Cardiac atrium fibroblast (primary cell): ENCODE measurements at places on chromosomes 12 and 14. TPM values are rescaled to one million over a fixed set of nuclear protein-coding genes. Genes with fewer than 3 reads are reported as not detected.

The DNAJC22 gene
- total RNA-seq, result 0.72 and 1.5 TPM in 2 replicates

The SLC8B1 gene
- 9.4 and 9.7 TPM in 2 replicates for total RNA-seq

The CLEC1B gene
- not detected in 2 replicates for total RNA-seq

The LRP6 gene
- total RNA-seq, result 8.7 and 22.7 TPM in 2 replicates

The NGB gene
- total RNA-seq, result not detected in 2 replicates

The NKX2-1 gene
- not detected in 2 replicates for total RNA-seq

The SMOC1 gene
- total RNA-seq, result 2.3 TPM in 1 of 2 replicates, not detected in the other

The CACNA1C gene
- total RNA-seq, result under 0.01 and 0.16 TPM in 2 replicates

The DEPDC4 gene
- total RNA-seq, result not detected in 2 replicates

The TDP1 gene
- 8.6 and 14.1 TPM in 2 replicates for total RNA-seq

The AICDA gene
- not detected in 2 replicates for total RNA-seq

The NINJ2 gene
- total RNA-seq, result 0.49 TPM in 1 of 2 replicates, not detected in the other

The TAS2R43 gene
- not detected in 2 replicates for total RNA-seq

The RPGRIP1 gene
- total RNA-seq, result not detected in 2 replicates

The BDKRB2 gene
- total RNA-seq, result 0.18 and 0.32 TPM in 2 replicates

The C1S gene
- total RNA-seq, result 143 and 352 TPM in 2 replicates

The RNASE2 gene
- not detected in 2 replicates for total RNA-seq

The RAPGEF3 gene
- total RNA-seq, result 0.97 and 2.3 TPM in 2 replicates

The CCDC59 gene
- 37.7 and 56.9 TPM in 2 replicates for total RNA-seq

The TAS2R20 gene
- 0.18 and 0.32 TPM in 2 replicates for total RNA-seq

The TMPRSS12 gene
- not detected in 2 replicates for total RNA-seq

The NPFF gene
- not detected in 2 replicates for total RNA-seq

The RHOJ gene
- 4.2 and 19.3 TPM in 2 replicates for total RNA-seq

The KIF5A gene
- total RNA-seq, result not detected in 2 replicates

The RBP5 gene
- total RNA-seq, result not detected in 2 replicates

The STRAP gene
- total RNA-seq, result 140 and 152 TPM in 2 replicates

The PCED1B gene
- total RNA-seq, result 0.54 and 1.8 TPM in 2 replicates

The RD3L gene
- not detected in 2 replicates for total RNA-seq

The HOXC10 gene
- total RNA-seq, result not detected in 2 replicates

The MMP17 gene
- total RNA-seq, result 25.9 and 31.8 TPM in 2 replicates

The COX8C gene
- not detected in 2 replicates for total RNA-seq

The SCFD1 gene
- total RNA-seq, result 32.3 and 53.8 TPM in 2 replicates

The SYNDIG1L gene
- total RNA-seq, result not detected in 2 replicates

The GPR65 gene
- 0.32 and 0.54 TPM in 2 replicates for total RNA-seq
